ENCODE measurements at places on chromosomes 2 and 18. TPM values are rescaled to one million over a fixed set of nuclear protein-coding genes. Genes with fewer than 3 reads are reported as not detected.

Gene MYCN
- polyA plus RNA-seq, result not detected

Gene FLACC1
- 0.94 TPM for polyA plus RNA-seq

- no peak for DNase-seq
Observed at GRCh38 chr18:12857991-12858544, 26.0 kb downstream of the PTPN2 start.

GRCh38 chr2:237556773-237557632 is 9.4 kb upstream of the PRLH start:
- no peak for DNase-seq

DNA sequence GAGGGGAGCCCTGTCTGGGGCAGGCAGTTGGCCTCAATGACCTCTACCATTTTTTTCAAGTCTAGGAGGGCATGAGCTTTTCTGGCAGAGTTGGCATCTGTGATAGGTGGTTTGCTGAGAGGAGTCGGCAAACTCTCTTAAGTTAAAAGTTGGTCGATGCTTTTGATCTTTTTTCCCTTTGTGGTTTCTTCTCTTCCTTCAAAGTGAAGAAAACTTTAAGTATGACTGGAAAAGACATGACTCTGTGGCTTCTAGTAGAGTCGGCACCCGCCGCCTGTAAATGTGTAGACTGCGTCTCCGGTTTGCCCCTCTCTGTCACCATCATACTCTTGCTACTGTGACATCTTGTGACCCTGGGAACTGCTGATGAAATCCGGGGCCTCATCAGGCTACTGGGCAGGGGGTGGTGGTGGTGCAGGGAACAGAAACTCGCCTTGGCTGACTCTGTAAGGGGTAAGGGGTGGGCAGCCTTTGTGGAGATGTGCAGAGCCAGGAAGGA is 21.1 kb downstream of the INPP5D start:
- no peak for DNase-seq

GRCh38 chr2:54942373-54942772 is 107.9 kb downstream of the RTN4 start:
- peak; percentile 85 for DNase-seq

DNA sequence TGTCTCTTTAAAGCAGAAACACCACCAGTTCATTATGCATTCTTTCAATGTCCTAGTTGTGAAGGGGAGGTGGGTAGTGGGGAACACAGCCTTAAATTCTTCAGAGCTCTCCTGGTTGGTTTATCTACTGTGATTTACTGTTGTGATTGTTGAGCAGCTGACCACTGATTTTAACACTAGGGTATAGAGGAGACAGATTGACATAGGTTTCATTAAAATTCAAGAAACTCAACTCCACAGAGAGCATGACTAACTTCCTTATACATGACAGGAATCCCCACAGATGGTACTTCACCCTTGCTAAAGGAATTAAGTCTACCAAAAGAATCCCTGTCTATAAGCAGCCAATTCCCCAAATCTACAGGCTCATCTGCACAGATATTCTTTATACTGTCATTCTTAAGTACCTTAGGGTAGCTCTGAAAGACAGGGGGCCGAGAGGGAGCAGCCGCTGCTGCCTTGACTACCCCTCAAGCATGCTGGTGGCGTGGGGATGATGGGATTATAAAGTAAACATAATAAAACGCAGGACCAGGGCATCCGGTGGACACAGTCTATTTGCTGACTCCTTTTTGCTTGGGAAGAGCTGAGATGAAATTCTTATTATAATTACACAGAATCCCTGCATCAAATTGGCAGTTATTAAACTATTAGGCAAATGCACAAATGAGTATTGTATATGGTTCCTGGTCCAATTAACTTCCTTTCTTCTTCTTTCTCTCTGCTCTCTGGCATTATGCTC is 1377.6 kb upstream of the PIK3C3 start:
- DNase-seq, result no peak

DNA sequence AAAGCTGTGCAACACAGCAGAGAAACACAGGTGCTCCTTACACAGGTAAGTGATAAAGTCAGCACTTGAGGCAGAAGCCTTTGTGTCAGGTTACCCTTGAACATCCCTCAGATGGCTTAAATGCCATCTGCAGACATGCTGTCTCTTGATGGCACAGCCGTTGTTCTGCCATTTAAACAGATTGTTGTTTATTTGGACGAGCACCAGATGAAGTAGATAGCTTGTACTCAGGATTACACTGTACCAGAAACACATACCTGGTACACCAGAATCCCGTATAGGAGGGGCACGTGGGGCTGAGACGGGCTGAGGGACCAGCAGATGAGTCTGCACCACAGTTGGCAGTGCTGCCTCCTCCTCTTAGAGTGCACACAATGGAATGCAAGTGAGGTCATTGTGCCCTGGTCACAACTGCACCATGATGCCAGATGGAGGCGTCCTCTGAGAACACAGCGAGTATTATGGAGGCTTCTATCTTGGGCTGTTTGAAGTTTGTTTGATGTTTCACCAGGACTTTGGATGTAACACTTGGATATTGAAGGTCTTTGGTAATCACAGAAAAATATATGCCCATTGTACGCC is 143.0 kb downstream of the TANC1 start:
- no peak for DNase-seq

All from immature natural killer cell (primary cell).